ENCODE measurements at places on chromosomes 1 and 21. TPM values are rescaled to one million over a fixed set of nuclear protein-coding genes. Genes with fewer than 3 reads are reported as not detected.

COL9A2 gene
- 3.4 TPM for total RNA-seq

DEPDC1 gene
- 36.0 TPM for total RNA-seq

TRIM58 gene
- total RNA-seq, result 0.32 TPM

RNU5D-1 gene
- not detected for total RNA-seq

OVAAL gene
- total RNA-seq, result not detected

GBP3 gene
- total RNA-seq, result 23.7 TPM

ABCB10 gene
- 11.8 TPM for total RNA-seq

LCE2A gene
- total RNA-seq, result not detected

ARHGAP30 gene
- total RNA-seq, result not detected

TNNI3K gene
- not detected for total RNA-seq

HCRTR1 gene
- not detected for total RNA-seq

TRIM46 gene
- 6.4 TPM for total RNA-seq

NUDT17 gene
- total RNA-seq, result 0.32 TPM

CCDC190 gene
- total RNA-seq, result not detected

BRDT gene
- total RNA-seq, result not detected

OR2L13 gene
- not detected for total RNA-seq

ASCL5 gene
- not detected for total RNA-seq

KLHDC8A gene
- total RNA-seq, result 0.08 TPM

RGS13 gene
- 0.13 TPM for total RNA-seq

B3GALT5 gene
- 0.08 TPM for total RNA-seq

EFNA4 gene
- 11.7 TPM for total RNA-seq

OR14K1 gene
- not detected for total RNA-seq

RXRG gene
- under 0.01 TPM for total RNA-seq

TNFRSF1B gene
- total RNA-seq, result 41.6 TPM

LAX1 gene
- total RNA-seq, result not detected

CCT8 gene
- total RNA-seq, result 126 TPM

DNALI1 gene
- 8.0 TPM for total RNA-seq

AMPD1 gene
- not detected for total RNA-seq

MED8 gene
- total RNA-seq, result 45.7 TPM

FAM151A gene
- total RNA-seq, result not detected

TSPEAR gene
- total RNA-seq, result not detected

CCDC181 gene
- total RNA-seq, result 2.2 TPM
